Lower leg skin (tissue), 4 donors: ENCODE measurements at places on chromosomes 3 and 15. TPM values are rescaled to one million over a fixed set of nuclear protein-coding genes. Genes with fewer than 3 reads are reported as not detected.

DNA sequence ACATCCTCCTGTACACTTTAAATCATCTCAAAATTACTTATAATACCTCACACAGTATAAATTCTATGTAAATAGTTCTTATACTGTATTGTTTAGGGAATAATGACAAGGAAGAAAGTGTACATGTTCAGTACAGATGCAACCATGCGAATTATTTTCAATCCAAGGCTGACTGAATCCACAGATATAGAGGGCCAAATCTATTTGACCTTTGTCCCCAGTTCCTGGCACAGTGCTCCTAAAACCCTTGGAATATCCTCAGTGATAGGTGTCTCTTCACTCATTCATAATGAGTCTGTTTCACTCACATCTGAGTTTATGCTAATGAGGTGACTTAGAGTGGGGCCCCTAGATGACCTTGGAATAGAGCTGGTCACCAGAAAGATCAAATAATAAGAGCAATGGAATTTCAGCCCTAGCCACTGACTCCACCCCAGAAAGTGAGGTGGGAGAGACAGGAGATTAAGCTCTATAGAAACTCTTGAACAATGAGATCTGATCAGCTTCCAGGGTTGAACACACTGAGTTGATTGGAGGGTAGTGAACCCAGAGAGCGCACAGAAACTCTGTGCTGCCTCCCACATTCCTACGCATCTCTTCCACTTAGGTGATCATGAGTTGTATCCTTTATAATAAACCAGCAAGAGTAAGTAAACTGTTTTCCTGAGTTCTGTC is 65.3 kb downstream of the ADAM10 start:
- DNase-seq: no peak

DNA sequence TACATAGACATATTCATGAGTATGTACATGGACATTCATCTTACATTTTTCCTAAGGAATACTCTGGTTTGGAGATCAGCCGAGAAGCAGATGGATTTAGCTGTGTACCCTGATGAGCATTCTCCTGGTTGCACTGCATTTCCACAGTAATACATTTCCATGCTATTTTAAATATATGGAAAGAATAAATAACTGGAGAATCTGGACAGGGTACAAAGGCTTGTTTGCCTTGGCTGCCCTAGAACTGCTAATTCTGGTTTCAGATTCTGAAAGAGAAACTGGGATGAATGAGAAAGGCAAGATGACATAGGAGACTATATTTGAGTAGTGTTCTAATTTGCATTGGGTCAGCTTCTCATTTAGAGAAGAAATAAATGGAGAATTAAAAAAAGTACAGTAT is 190.8 kb upstream of the FAM3D start:
- DNase-seq: no peak

DNA sequence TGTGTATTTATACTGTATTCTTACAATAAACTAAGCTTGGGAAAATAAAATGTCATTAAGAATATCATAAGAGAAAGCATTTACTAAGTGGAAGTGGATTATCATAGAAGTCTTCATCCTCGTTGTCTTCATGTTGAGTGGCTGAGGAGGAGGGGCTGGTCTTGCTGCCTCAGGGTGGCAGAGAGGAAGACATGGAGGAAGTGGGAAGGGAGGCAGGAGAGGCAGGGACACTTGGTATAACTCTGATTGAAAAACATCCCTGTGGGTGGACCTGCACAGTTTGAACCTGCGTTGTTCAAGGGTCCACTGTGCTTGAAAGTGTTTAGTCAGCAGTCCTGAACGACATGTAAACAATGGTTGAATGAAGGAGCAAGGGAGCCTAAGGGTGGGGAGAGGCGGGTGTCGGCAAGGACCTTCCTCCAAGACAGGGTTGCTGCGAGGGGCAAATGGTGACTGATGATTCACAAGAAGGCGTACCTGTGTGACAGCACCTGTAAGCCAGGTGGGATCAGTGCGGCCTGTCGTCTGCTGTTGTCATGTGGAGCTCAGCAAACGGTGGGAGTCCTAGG is 103.8 kb upstream of the KLF13 start:
- DNase-seq: no peak

Gene ARIH1
- total RNA-seq: 124 TPM

Gene PAK6
- 83.9 TPM for total RNA-seq

Gene MCTP2
- total RNA-seq: 19.3 TPM
